ENCODE measurements at places on chromosomes 4 and X.

DNA sequence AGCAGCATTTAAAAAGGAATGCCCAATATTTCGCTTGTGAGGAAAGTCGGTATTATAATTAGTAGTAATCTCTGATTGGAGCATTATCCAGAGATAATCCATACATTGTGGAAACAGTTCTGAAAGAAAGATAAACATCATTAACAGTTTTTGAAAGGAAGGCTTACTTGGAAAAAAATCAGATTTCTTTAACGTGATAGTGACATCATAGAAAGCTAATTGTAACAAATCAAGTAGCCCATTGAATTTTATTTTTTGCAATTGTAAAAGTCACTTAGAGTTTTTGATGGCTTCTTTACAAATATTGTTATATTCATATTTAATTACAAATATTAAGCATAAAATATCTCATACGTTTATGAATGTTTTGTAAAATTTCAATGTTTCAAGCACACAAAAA lies 11.6 kb upstream of the NR3C2 start:
- DNase-seq: no peak

- no peak for DNase-seq
These were observed 134.4 kb upstream of the JADE1 start for GRCh38 chr4:128675083-128675482.

DNA sequence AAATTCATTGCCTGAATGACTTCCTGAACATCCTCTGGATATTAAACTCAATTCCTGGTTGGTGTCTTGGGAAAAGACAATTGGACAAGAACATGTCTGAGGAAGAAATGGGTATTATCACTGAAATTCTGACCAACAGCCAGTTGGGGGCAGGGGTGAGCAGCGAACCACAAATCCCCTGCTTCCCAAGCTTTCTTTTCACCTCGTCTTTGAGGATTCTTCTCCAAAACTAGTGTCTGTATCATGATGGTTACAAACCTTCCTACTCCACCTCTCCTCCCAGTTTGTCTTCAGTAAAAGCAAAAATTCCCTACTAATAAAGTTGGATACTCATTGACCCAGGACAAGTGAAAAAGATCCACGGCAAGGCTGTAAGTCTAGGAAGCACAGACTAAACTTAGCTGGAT lies 48.3 kb upstream of the WDR1 start:
- peak; percentile 54 for DNase-seq

DNA sequence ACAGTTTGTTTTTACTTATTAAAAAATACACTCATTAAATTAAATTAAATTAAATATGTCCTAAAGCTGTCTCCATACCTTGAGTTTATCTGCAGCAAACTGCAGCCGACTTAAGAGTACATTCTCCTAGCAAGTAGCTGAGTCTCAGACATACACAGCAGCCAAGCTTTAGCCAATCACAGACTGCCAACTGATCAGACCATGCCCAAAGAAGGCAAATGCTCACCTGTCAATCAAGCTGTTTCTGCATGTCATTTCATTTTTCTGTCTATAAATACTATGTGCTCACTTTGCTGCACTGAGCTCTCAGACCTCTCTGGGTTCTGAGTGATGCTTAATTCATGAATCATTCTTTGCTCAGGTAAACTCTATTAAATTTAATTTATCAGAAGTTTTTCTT lies 280.9 kb upstream of the EPHA5 start:
- DNase-seq: no peak

DNA sequence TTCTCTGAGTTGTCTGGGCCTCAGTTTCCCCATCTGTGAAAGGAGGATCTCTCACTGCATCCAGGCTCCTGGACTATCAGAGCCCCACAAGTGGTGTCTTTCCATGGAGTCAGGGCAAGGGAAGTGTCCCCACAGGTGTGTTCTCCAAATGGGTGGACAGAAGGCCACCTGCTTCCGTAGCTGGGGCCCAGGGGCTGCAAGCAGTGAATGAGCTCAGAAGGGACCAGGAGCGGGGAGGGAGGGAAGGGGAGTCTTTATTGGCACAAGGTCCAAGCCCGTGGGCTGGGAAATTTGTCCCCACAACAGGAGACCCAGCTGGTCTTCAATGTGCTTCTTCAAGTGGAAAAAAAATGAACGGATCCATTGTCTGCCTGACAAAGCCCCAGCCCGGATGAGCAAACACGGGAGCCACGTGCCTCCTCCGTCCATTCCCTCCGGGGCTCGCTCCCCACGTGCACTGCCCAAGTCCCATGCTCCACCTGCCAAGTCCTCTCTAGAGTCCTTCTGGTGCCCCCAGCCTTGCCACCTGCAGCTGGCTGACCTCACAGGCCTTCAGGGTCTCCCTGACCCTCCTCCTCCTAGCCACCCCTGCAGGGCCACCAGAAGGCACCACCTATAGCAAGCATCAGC lies 72.0 kb downstream of the JAKMIP1 start:
- DNase-seq: peak; percentile 82

DNA sequence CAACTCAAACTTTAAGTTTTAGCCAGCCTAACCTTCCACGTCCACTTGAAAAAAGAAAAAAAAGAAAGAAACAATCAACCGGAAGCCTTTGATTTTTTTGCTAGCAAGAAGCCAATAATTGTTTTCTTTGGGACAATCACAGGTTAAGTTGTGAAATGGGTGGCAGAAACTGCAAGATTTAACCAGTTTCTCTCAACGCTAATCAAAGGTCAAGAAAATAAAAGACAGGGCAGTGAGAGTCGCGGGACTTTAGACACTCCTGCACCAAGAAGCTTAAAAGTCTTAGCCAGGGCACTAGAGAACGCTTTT lies 1.0 kb downstream of the ACSL1 start:
- no peak for DNase-seq

- DNase-seq: peak; percentile 1
These were observed 8.0 kb downstream of the NUDT6 start for GRCh38 chr4:122914292-122914904.

- no peak for DNase-seq
These were observed 57.0 kb upstream of the RAP1GDS1 start for GRCh38 chr4:98204236-98204553.

- DNase-seq: no peak
These were observed 16.6 kb downstream of the HTRA3 start for GRCh38 chr4:8285976-8286718.

- DNase-seq: no peak
These were observed 45.9 kb downstream of the VSIG4 start for GRCh38 chrX:65993915-65994460.

GRCh38 chr4:1400191-1400805 lies 5.9 kb downstream of the NKX1-1 start:
- no peak for DNase-seq

- DNase-seq: no peak
These were observed 6.8 kb downstream of the SEPTIN6 start for GRCh38 chrX:119686087-119686691.

- DNase-seq: no peak
These were observed 49.7 kb downstream of the SCD5 start for GRCh38 chr4:82748810-82749470.

DNA sequence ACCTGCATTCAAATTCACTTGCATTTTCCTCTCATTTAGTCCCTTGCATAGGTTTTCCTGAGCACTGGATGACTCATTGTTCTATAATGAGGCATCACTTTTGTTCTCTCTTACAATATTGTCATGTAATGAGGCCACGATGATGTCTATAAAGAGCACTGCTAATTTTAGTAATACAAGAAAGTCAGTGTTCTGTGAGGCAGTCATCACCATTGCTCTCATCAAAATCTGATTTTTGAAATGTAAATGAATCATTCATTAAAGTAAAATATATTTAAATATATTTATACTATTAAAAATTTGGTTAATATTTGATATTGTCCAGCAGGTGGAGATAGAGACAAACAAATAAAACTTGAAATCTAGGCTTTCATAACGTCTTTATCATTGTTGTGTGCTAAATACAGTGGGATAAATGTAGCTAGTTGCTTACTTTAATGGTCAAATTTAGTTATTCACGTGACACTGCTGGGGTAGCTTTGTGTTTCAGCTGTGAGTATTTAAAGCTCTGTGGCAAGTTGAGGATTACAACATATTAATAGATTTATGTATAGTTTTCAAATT lies 15.4 kb downstream of the HMGB2 start:
- peak; percentile 13 for DNase-seq

- no peak for DNase-seq
These were observed 115.8 kb downstream of the NAA11 start for GRCh38 chr4:79209822-79210635.

DNA sequence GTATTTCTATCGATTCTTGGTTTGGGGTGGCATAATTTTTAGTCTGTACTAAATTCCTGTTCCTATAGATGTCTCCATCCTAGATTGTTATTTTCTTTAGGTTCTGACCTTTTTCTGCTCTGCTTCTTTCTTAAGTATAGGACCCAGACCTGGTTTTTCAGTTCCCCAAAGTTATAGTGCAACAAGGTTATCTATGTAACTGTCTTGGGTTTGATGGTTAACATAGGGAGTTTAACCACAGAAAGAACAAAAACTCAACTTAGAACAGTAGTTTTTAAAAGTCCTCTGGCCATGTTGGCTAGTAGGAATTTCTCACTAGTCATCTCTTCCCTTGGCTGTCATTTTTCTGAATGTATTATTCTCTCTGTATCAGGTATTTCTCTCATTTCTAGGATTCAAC lies 38.8 kb upstream of the MAD2L1 start:
- no peak for DNase-seq

DNA sequence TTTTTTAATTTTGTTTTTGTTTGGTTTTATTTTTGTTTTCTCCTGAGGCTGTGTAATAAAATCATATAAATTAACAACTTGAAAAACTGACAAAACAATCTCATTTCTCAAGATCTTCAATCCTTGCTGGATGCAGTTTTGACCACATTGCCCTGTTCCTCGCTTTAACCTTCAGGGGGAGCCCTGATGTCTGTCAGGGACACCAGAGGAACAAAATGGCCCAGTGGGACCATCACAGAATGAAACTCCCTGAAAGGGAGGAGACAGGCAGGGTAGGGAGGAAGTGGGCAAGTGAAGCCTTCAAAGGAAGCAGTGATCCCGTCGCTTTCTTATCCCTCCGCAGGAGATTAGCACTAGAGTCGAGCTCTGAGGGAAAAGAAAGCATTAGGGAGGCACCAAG lies 274.9 kb upstream of the LDB2 start:
- no peak for DNase-seq

DNA sequence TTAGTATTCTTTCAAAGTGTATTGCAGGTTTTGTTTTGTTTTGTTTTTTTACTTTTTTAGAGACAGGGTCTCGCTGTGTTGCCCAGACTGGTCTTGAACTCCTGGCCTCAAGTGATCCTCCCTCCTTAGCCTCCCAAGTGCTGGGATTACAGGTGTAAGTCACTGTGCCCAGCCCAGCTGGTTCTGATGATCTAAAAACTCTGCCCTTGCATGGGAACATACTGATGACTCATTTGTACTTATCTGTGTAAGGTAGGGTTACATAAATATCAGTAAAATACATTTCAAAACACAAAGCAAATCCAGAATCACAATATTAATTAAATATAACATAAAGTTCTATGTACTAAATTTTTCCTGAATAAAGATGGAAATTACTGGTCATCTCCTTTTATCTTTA lies 7.4 kb upstream of the SLC9B1 start:
- no peak for DNase-seq

- peak; percentile 71 for DNase-seq
These were observed 980 bp downstream of the AP1S2 start for GRCh38 chrX:15853586-15854079.

DNA sequence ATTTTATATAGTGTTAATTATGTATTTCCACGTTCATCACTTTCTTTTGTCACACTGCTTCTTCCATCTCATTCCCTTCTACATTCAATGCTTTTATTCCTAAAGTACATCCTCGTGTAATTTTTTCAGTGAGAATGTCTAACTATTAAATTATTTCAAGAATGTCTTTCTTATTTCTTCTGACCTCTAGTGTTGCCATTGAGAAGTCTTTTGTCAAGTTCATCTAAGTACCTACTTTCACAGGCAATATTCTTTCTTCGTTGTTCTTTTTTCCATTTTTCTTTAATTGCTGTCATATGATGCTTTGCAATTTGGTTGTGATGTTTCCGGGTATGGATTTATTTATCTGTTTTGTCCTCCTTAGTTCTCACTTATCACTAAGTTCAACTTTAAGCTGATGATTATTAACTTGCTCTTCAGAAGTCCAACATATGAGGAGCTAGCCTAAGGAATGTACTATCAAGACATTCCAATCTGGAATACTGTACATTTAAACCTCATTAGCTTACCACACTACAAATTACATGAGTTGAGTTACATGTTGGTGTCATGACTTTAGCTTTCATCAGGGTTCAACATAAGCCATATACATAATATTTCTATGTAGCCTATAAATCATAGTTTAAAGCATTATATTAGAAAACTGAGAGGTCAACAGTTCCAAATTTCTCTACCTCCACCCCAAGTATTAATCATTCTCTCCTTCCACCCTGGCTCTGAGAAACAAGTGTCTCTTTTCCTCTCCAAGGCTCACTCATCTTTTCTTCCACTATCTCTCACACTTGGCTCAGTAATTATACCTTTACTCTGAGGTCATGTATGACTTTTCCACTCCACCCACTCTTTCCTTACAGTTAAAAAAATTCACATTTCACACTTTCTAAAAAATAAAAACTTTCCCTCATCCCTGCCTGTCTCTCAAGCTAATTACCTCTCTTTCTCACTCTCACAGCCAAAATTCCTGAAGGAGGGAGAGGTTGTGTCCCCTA lies 81.5 kb downstream of the COX18 start:
- DNase-seq: no peak

DNA sequence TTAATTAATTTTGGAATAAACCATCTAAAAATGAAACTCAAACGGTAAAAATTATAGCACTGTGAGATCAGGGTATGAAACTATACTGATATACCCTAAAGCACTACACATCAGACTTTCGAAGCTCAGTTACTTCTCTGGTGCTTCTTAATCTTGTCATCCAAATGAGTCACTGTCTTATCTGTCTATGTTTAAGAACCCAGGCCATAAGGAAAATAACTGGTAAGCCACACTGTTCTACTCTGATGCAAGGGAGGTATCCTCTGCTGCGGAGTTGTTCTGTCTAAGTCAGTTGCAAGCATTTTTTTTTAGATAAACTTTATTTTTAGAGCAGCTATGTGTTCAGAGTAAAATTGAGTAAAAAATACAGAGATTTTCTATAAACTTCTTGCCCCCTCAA lies 830.8 kb upstream of the POU3F4 start:
- no peak for DNase-seq

DNA sequence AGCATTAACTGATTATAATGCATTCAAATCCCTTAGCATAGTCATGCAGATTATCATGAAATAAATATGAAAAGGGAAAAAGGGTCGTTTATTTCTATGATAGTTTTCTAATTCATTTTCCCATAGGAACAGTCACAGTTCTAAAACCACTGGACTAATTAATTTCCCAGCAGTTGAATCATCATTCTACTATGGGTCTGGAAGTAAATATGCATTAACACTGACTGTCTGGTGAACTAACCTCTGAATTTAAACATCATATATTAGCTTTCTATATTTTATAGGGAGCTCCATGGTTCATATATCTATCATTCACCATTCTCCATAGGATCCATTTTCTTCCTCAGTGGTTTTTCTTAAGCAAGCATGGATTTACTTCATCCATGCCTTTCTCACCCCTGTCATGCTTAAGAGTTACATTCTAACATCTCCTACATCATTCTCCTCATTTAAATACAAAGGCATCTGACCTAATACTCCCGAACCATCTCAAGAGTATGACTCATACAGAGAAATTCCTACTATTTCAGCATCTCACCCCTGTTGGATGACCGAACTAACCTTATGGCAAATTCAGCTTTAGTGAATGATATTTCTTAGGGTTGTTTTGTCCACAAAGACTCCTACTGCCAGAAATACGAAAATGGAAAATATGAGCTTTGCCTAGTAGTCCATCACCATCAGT lies 198.7 kb upstream of the ADAMTS3 start:
- no peak for DNase-seq

GRCh38 chr4:5420266-5420665 lies 288.1 kb downstream of the EVC2 start:
- DNase-seq: no peak

Measured in NCI-H1417 (cell line).